Activated CD8-positive, alpha-beta memory T cell treated with anti-CD3 and anti-CD28 coated beads for 1 hour (primary cell): ENCODE measurements at places on chromosomes 11 and 22.

DNA sequence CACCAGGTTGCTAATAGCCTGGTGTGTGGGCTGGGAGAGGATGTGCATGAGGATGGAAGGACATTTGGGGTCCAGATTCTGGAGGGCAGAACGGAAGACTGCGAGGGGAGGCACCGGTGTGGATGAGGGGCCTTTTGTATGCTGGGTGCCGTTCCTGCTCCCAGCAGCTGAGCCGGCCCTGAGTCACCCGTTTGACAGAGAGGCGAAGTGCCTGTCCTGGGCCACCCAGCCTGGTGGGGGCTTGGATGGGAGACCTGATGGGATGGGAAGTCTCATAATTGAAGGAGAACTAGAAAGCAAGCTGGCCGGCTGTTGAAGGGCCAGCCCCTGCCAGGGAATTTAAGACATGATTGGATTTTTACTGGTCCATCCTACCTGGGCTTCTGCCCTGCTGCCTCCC, 10.8 kb downstream of the CACNA1I start:
- no peak for DNase-seq

- no peak for DNase-seq
Observed at GRCh38 chr22:34102633-34103032, 182.4 kb upstream of the LARGE1 start.

GRCh38 chr11:2097998-2098690, 41.0 kb downstream of the IGF2 start:
- no peak for DNase-seq

GRCh38 chr11:76339221-76339620, 41.7 kb downstream of the THAP12 start:
- DNase-seq, result no peak

GRCh38 chr11:112016088-112016764, 9.0 kb upstream of the DLAT start:
- DNase-seq, result no peak

GRCh38 chr22:28813772-28814518, 13.6 kb upstream of the XBP1 start:
- no peak for DNase-seq

- DNase-seq, result no peak
Observed at GRCh38 chr11:126495281-126496220, 140.1 kb downstream of the ST3GAL4 start.

- DNase-seq, result no peak
Observed at GRCh38 chr11:1035577-1036283, 788 bp downstream of the MUC6 start.

- DNase-seq, result no peak
Observed at GRCh38 chr22:38017272-38017920, 33.0 kb upstream of the SOX10 start.
